Lung (tissue), 17 donors: ENCODE measurements at places on chromosomes 1 and 21. TPM values are rescaled to one million over a fixed set of nuclear protein-coding genes. Genes with fewer than 3 reads are reported as not detected.

GRCh38 chr1:53057127-53057526 is 4.9 kb upstream of the PODN start:
- H3K27ac ChIP-seq, result no peak overlapping the region
- peaks cover 7% of the 10 kb centered on the region for H3K27me3 ChIP-seq
- no peak for DNase-seq
- H3K36me3 ChIP-seq, result peaks cover 8% of the 10 kb centered on the region

PCP4L1 gene
- 5.8 TPM for total RNA-seq

HCRTR1 gene
- total RNA-seq, result not detected

ACTL8 gene
- total RNA-seq, result not detected

ELF3 gene
- 150 TPM for total RNA-seq

DDR2 gene
- 29.2 TPM for total RNA-seq
